Stimulated activated naive CD4-positive, alpha-beta T cell treated with Interleukin-2 at 50 U/mL for 16 hours (primary cell): ENCODE measurements at places on chromosomes 2 and 18.

- no peak for DNase-seq
Measured at GRCh38 chr18:40841467-40841866, 1113.6 kb upstream of the PIK3C3 start.

DNA sequence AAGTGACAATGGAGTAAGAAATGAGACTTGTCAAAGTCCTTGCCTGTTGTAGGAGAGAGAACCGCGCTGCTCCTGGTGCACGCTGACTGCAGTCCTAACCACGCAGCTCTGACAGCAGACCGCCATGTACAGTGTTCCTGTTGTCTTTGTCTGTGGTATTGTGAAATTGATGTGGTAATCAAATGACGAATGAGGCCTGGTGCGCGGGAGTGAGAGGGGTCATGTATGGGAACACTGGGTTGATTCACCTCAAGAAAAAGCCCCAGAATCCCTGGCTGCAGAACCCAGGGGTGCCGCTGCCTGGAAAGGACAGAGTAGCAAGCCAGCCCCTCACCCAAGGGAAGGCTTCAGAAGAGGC, 64.0 kb downstream of the INPP4A start:
- peak; percentile 69 for DNase-seq

- DNase-seq: no peak
Measured at GRCh38 chr2:88826399-88826798, 134.9 kb downstream of the RPIA start.

DNA sequence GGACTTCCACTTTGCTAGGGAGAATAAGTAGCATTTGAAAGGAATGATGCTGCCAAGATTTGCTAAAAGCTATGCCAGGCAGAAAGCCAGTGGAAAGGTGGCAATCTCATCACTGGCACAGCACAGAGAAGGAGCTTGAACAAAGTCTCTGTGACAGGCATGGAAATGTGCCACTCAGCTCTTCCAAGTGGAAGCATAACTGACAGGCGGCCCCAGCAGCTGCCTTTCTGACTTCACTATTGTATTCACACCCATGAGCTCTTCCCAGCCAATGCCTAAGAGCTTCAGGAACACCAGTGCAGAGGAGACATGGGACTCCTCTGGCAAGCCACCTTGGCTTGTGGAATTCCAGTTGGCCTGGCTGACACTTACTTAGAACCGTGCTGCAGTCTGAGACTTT, 134.6 kb upstream of the REG3G start:
- DNase-seq: no peak

GRCh38 chr2:189362283-189362682, 79.0 kb upstream of the WDR75 start:
- no peak for DNase-seq

DNA sequence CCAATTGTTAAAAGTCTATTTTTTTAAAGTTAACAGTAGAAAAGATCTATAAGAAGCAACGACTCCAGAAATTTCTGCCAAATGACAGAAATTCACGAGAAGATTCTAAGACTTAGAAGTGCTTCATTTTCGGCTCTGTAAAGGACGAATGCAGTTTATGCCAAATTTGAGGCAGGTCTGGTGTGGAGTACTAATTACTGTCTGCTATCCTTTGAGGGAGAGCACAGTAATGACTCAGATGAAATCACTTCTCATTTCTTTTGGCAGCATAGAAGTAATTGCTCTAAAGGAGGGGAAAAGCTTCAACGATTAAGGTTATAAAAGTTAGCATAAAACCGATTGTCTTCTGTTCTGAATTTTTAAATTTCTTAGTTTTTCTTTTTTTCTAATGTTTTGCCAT, 11.4 kb downstream of the G6PC2 start:
- no peak for DNase-seq
